ENCODE measurements at places on chromosomes 5 and 9. TPM values are rescaled to one million over a fixed set of nuclear protein-coding genes. Genes with fewer than 3 reads are reported as not detected.

Gene PRR16
- not detected for polyA plus RNA-seq

Gene PHF24
- 0.06 TPM for polyA plus RNA-seq

Gene ST6GALNAC6
- 38.9 TPM for polyA plus RNA-seq

Gene CDH6
- polyA plus RNA-seq: not detected

Gene RETREG1
- polyA plus RNA-seq: 9.3 TPM

Gene CMBL
- polyA plus RNA-seq: not detected
